ENCODE measurements at places on chromosomes 2 and 18.

GRCh38 chr2:165698444-165698884, 95.6 kb downstream of the GALNT3 start:
- DNase-seq, result no peak

- DNase-seq, result no peak
Observed at GRCh38 chr18:59689756-59690155, 7.5 kb downstream of the CCBE1 start.

- DNase-seq, result no peak
Observed at GRCh38 chr18:36031407-36031806, 36.0 kb downstream of the RPRD1A start.

GRCh38 chr2:237309011-237309410, 105.0 kb downstream of the COL6A3 start:
- no peak for DNase-seq

DNA sequence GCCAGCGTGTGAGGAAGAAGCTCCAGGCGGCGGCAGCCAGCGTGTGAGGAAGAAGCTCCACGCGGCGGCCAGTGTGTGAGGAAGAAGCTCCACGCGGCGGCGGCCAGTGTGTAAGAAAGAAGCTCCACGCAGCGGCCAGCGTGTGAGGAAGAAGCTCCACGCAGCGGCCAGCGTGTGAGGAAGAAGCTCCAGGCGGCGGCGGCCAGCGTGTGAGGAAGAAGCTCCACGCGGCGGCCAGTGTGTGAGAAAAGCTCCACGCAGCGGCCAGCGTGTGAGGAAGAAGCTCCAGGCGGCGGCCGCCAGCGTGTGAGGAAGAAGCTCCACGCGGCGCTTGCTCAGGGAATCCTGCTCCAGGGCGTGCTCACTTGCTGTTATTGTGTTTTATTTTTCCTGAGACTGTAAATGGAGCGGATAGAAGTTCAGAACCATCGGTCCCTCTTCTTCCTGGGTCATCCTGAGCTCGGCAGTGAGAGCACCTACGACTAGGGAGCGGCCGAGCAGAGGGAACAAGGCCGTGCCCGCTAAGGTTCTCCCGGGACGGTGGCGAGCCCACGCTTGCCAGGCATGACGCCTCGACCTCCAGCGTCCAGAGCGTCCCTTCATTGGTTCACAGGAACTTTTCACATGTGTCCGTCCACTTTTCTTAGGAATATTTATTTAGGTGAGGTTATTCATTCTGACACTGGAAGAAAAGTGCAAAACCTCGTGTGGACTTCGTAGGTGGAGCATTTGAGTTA, 94.2 kb downstream of the TMEM18 start:
- DNase-seq, result no peak

GRCh38 chr2:165275932-165276331, 36.7 kb downstream of the SCN2A start:
- no peak for DNase-seq

DNA sequence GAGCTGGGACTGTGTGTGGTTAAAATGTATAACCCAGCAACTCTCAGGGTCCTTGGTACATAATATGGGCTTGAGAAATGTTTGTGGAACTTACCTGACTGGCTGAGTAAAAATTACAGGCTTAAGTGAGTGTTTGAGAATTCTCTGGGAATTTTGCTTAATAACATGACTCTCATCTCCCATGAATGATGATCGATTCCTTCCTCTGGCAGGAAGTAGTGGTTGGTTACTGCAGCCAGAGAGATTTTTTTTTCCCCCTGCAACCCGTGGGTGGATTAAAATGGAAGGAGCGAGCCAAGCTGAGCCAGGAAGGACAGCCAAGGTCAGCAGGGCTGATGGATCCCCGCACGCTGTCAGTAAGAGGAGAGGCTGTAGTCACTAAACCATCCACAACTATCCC, 40.6 kb upstream of the RFX8 start:
- no peak for DNase-seq

GRCh38 chr2:46720592-46721185, 194.9 kb downstream of the MCFD2 start:
- DNase-seq, result no peak

DNA sequence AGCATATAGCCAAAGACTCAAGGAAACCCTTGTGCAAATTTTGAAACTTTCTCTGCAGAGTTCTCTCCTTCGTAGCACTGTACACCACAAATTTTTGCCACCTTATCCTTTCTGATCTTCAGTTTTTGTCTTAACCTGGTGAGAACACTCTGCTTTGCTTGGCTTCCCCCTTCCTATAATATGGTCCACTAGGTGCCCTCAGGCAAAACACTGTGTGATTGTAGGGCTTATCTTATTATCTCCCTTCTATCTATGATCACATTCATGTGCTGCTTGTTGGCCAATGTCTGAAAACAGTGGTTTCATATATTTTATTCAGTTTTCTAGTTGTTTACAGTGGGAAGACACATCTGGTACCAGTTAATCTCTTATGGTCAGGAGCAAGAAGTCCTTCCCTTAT, 111.1 kb downstream of the MTX2 start:
- DNase-seq, result no peak

DNA sequence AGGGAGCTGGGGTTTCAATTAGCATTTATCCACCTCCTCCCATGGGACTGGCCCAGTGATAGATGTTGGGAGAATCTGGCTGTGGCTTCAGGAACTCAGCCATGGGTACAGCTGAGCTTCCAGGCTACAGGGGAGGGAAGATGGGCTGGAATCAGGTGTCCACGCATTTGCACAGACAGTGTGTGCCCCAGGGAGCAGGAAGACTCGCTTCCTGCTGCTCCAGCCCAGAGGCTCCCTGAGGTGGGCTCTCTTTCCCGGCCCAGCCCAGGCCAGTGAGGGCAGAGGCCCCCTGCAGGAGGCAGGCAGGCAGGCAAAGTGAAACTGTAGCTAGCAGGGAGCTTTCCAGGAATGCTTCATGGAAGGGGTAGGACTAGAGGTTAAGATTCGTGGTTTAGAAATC, 28.7 kb downstream of the DYSF start:
- no peak for DNase-seq

- no peak for DNase-seq
Observed at GRCh38 chr18:48756511-48757226, 194.1 kb downstream of the SMAD7 start.

DNA sequence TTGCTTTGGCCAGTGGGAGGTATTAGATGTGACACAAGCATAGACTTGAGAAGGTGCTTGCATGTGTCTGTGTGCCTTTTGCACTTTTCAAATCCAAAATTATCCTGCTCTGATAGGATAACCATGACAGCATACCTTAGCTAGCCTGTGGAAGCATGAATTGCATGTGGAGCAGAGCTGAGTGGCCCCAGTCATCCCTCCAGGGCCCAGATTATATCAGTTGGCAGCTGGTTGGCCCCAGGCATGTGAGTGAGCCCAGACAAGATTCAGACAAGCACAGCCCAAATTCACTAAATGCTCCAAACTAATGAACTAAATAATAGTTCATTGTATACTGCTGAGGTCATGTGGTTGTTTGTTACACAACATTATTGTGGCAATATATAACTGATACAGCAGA, 18.8 kb downstream of the TACR1 start:
- no peak for DNase-seq

GRCh38 chr2:17475286-17475685, 43.0 kb downstream of the RAD51AP2 start:
- DNase-seq, result no peak

- no peak for DNase-seq
Observed at GRCh38 chr2:130351711-130352110, 4.1 kb upstream of the PTPN18 start.

- DNase-seq, result no peak
Observed at GRCh38 chr2:1654696-1655374, 89.5 kb downstream of the PXDN start.

DNA sequence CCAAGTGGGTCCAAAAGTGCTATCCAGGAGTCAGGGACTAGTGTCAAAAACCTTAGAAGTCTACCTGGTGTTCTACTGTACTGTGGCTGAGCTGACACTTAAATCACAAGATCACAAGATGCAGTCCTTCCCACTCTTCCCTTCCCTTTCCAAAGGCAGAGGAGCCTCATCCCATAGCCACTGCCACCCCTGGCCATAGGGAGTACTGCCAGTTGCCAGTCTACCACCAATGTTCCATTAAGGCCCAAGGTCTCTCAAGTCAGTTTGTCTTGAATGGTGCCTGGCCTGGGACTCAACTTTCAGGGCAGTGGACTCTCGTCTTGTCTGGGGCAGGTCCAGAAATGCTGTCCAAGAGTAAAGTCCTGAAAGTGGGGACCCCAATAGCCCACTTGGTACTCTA, 585.6 kb downstream of the NUP35 start:
- no peak for DNase-seq

DNA sequence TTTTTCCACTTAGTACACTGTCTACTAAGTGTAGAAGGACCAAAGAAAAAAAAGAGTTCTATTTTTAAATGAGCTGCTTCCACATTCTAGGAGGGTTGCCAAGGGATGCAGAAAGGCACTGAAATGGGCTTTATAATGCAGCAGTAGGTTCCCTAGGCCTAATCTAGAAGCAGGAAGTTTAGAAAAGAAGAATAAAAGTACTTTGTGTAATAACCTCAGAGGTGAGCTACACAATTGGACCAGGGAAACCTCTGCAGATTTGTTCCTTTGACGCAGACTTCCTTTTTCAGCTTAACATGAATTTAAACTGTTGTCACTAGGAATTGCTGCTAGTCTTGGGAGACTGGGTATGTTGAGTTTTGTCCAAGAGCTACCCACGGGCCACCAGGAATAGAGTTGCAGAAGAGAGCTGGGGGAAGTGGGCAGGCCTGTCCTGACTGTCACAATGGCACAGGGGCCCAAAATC, 34.6 kb upstream of the RAB1A start:
- no peak for DNase-seq

DNA sequence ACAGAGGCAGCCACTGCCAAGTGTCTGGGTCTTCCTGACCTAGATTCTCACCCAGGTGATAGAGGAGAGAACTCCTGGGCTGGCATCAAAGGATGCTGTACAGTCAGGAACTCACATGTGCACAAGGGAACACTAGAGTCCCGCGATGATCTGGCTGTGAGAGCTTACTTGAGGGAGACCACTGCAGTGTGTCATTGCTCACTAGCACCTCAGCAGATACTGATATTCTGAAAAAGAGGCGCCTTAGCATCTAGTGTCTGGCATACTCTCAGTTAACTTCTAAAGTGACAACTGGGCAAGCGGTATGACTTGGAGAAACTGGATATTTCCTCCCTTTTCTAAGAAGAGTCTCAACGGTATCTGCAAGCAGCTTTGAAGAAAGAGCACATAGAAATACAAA, 189.9 kb downstream of the CMPK2 start:
- no peak for DNase-seq

Measured in NCI-H1417 treated with DMSO at 0.1 percent for 48 hours (cell line).